BJ (cell line): ENCODE measurements at places on chromosomes 2 and 18.

DNA sequence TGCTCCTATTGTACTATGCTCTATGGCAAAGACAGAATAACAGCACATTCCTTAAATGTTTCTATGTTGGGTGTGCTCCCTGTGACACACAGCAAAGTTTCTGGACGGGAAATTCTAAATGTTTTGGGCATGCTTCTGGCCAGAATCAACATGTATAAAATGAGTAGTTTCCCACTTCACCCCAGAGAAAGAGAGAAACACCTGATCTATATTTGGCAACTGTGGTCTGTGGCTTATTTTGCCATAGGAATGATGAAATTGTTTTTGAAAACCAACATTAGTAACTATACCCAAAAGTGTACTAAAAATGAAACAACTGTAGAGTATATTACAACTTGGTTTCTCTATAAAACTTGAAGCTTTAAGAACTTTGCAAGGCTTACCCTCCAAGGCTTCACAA lies 89.1 kb downstream of the RAD51AP2 start:
- DNase-seq, result no peak

- no peak for DNase-seq
Measured at GRCh38 chr18:36017232-36017631, 44.8 kb downstream of the RMP24 start.

DNA sequence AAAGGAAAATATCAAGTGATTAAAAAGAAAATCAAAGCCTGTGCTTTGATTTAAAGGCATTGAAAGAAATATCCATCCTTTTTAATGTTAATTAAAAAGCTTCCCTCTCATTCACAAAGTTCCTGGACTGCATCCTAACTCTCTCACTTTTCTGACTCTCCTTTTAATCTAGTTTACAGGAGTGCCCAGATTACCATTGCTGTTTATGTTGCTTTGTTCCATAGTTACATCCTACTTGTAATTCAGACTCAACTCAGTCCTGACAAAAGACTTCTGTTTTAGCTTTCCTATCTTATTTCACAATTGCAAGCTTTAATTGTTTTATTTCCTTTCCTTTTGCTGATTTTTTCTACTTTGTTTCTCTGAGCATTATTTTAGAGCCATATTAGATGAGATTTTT lies 160.7 kb upstream of the DTNA start:
- DNase-seq, result no peak

DNA sequence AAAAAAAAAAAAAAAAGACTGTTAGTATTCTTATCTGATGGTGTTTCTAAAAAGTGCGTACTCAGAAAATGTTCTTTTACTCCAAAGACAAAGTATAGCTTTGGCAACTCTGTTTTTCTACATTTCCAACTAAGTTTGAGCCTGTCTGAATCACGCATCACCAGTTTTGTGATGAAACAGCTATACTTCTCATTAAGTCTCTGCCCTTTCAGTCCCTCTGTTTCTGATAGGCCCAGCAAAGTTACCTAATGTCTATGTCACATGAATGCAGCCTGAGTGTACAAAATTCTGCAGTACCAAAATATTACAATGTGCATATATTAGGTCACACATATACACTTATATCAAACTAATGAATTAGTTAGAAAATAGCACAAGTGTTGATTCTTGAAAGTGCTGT lies 22.4 kb downstream of the TWSG1 start:
- no peak for DNase-seq

DNA sequence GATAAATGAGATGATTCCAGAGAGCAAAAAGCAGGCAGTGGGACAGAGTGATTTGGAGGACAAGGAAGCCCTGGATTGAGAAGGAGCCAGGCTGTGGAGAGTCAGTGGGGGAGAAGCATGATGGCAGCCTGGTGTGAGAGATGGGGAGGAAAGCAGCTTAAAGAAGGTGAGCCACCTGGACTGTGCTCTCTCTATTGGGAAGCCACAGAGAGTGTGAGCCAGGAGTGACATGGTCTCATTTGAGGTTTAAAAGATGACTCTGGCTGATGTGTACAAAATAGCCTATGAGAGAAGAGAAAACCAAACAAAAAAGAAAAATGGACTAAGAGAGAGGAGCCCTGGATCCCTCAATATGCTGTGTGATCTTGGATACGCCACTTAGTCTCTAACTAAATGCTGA lies 12.9 kb upstream of the EPAS1 start:
- no peak for DNase-seq

GRCh38 chr2:224904381-224904780 lies 137.9 kb downstream of the DOCK10 start:
- no peak for DNase-seq

- peak; percentile 74 for DNase-seq
Measured at GRCh38 chr18:48827291-48828193, 123.2 kb downstream of the SMAD7 start.

DNA sequence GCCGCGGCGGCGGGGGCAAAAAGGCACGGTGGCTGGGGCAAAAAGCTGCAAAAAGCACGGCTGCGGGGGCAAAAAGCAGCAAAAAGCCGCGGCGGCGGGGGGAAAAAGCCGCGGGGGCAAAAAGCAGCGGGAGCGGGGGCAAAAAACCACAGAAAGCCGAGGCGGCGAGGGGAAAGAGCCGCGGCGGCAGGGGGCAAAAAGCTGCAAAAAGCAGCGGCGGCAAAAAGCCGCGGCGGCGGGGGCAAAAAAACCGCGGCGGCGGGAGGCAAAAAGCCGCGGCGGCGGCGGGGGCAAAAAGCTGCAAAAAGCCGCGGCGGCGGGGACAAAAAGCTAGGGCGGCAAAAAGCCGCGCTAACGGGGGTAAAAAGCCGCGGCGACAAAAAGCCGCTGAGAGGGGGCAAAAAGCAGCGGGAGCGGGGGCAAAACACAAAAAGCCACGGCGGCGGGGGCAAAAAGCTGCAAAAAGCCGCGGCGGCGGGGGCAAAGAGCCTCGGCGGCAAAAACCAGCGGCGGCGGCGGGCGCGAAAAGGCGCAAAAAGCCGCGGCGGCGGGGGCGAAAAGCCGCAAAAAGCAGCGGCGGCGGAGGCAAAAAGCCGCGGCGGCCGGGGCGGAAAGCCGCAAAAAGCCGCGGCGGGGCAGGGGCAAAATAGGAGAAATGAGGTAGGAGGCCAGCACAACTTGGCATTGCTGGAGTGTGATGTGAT lies 123.4 kb downstream of the ANKRD30BL start:
- no peak for DNase-seq
